Activated naive CD4-positive, alpha-beta T cell treated with anti-CD3 and anti-CD28 coated beads, Interleukin-2, amount 10 ng/mL, durations not matched to agents 7 days and 5 days (primary cell): ENCODE measurements at places on chromosomes 2 and 18.

GRCh38 chr2:176508984-176509740 lies 239.9 kb downstream of the MTX2 start:
- peaks cover 7% of the 10 kb centered on the region for H3K27me3 ChIP-seq
- no peak overlapping the region for H3K4me3 ChIP-seq
- H3K36me3 ChIP-seq: no peaks in the 10 kb centered on the region
- no peaks in the 10 kb centered on the region for H3K4me1 ChIP-seq
- no peak overlapping the region for H3K27ac ChIP-seq

- no peaks in the 10 kb centered on the region for H3K27me3 ChIP-seq
- peaks cover 54% of the 10 kb centered on the region for H3K36me3 ChIP-seq
- no peak overlapping the region for H3K4me3 ChIP-seq
Measured at GRCh38 chr2:118003396-118003824, 10.5 kb downstream of the CCDC93 start.

GRCh38 chr2:234949762-234950434 lies 1.9 kb upstream of the SH3BP4 start:
- no peak overlapping the region for H3K27ac ChIP-seq
- no peak overlapping the region for H3K4me3 ChIP-seq
- peaks cover 71% of the 10 kb centered on the region for H3K27me3 ChIP-seq
- H3K36me3 ChIP-seq: no peaks in the 10 kb centered on the region

DNA sequence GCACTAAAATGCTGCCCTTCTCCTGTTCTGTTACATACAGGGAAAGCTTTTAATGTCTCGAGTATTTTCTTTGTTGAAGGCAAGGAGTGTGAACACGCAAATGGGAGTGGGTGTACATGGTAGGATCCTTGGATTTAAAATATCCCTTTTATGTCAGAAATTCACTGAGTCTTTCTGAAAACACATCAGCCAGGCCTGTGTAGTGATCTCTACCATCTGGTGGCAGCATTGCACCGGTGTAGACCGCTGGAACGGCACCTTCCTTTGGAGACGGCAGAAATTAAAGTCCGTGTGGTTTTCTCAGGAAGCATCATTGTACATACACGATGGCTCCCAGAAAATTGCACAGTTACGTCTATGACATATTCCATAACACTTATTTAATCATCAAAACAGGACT lies 515.8 kb downstream of the GALR1 start:
- H3K4me3 ChIP-seq: no peak overlapping the region
- peaks cover 10% of the 10 kb centered on the region for H3K27me3 ChIP-seq
- no peaks in the 10 kb centered on the region for H3K36me3 ChIP-seq

- peaks cover 40% of the 10 kb centered on the region for H3K36me3 ChIP-seq
- peaks cover 29% of the 10 kb centered on the region for H3K4me1 ChIP-seq
- H3K27ac ChIP-seq: no peak overlapping the region
- no peak for DNase-seq
- H3K27me3 ChIP-seq: no peaks in the 10 kb centered on the region
Measured at GRCh38 chr2:121524685-121525425, 5.8 kb upstream of the RNU4ATAC start.

GRCh38 chr2:59720296-59720866 lies 833.1 kb downstream of the BCL11A start:
- H3K4me3 ChIP-seq: no peak overlapping the region
- H3K27ac ChIP-seq: no peak overlapping the region
- no peaks in the 10 kb centered on the region for H3K27me3 ChIP-seq
- DNase-seq: no peak
- no peaks in the 10 kb centered on the region for H3K36me3 ChIP-seq
- H3K4me1 ChIP-seq: no peaks in the 10 kb centered on the region

DNA sequence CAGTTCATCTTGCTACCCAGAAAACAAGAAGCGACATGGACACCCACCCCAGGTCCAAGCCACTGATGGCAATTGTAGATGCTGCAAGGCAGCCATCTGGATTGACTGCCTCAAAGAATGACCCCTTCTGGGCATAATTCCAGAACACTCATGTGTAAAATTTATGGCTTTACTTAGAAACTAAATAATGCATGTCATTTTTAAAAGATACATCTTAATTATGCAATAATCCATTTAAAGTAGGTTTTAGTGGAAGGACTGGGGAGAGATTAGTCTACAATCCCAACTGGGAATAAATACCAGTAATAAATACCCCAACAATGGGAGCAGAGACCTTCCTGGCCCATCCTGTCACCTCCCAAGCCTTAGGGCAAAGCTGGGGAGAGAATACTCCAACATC lies 247.7 kb downstream of the SS18 start:
- no peak for DNase-seq
- no peak overlapping the region for H3K4me3 ChIP-seq
- H3K27ac ChIP-seq: no peak overlapping the region
- no peaks in the 10 kb centered on the region for H3K4me1 ChIP-seq

GRCh38 chr2:181235683-181236459 lies 221.3 kb upstream of the ITGA4 start:
- no peak overlapping the region for H3K27ac ChIP-seq
- H3K4me1 ChIP-seq: peaks cover 37% of the 10 kb centered on the region
- no peaks in the 10 kb centered on the region for H3K27me3 ChIP-seq

DNA sequence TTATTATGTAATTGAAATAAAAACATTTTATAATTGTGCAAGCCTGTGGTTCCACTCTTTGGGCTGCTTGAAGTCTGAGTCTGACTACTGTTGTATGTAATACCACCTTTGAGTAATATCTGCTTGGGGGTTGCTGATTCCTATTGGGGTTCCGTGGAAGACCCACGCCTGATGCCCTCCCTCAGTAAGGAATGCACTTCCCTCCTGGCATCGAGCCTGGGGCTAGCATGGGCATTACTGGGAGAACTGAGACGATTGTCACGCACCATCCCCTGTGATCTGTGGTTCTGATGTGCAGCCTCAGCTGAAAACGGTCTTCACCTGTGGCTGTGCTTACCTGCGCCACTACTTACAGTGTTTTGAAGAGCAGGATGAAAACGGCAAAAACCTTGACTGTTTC lies 32.7 kb upstream of the RBM44 start:
- DNase-seq: no peak
- H3K4me1 ChIP-seq: no peaks in the 10 kb centered on the region
- no peak overlapping the region for H3K4me3 ChIP-seq
- H3K27ac ChIP-seq: no peak overlapping the region
- peaks cover 60% of the 10 kb centered on the region for H3K36me3 ChIP-seq
- no peaks in the 10 kb centered on the region for H3K27me3 ChIP-seq
